ENCODE measurements at places on chromosomes 11 and 22. TPM values are rescaled to one million over a fixed set of nuclear protein-coding genes. Genes with fewer than 3 reads are reported as not detected.

The APOL3 gene
- 1.2 TPM for total RNA-seq

The KCNK4 gene
- 0.36 TPM for total RNA-seq

The LRRC56 gene
- 2.6 TPM for total RNA-seq

The DDIAS gene
- total RNA-seq = 11.2 TPM

The RIN1 gene
- 4.8 TPM for total RNA-seq

The LRRC32 gene
- total RNA-seq = 22.0 TPM

The CYTH4 gene
- 0.33 TPM for total RNA-seq

DNA sequence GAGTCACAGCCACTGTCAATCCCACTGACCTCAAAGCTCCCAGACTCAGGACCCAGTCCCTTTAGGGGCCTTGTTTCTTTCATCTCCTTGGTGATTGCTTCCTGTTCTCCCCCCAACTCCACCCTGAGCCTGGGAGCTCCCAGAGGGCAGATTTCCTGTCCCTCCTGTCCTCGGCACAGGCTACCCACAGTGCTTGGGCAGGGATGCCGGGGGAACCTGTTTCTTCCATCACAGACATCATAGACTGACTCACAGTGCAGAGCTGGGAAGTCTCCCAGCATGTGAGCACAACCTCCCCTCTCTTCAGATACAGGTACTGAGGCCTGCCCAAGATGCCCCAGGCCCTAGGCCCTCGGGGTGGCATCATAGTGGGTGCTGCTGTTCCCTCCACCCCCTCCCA is 16.6 kb downstream of the TRIM29 start:
- no peak overlapping the region for H3K4me3 ChIP-seq
- no peak overlapping the region for H3K27ac ChIP-seq
- H3K36me3 ChIP-seq = no peaks in the 10 kb centered on the region
- H3K27me3 ChIP-seq = peaks cover 21% of the 10 kb centered on the region
- H3K4me1 ChIP-seq = peaks cover 3% of the 10 kb centered on the region
- no peak for DNase-seq

DNA sequence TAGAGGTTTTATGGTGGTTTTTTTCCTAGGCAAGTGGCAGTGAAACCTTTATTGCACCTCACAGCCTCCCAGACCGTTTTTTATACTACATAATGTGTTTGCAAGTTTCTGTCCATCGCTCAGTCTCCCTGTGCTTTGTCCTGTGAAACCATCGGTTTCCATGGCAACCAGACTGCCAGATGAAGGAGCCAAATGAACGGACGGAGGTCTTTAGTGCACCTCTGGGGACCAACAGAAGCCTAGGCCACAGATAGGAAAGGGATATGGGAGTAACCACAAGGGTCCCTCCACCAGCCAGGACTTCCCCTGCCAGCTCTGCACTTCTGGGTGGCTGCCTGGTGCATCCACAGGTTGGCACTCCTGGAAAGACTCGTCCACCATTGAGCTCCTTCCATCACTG is 165.0 kb downstream of the CHST1 start:
- no peak overlapping the region for H3K27ac ChIP-seq
- H3K4me1 ChIP-seq = peaks cover 7% of the 10 kb centered on the region
- H3K4me3 ChIP-seq = no peak overlapping the region
- peaks cover 3% of the 10 kb centered on the region for H3K27me3 ChIP-seq
- H3K36me3 ChIP-seq = no peaks in the 10 kb centered on the region

- H3K4me3 ChIP-seq = no peak overlapping the region
- peaks cover 5% of the 10 kb centered on the region for H3K27me3 ChIP-seq
- no peak for DNase-seq
These were observed 4.0 kb downstream of the JRKL start for GRCh38 chr11:96393753-96394348.

DNA sequence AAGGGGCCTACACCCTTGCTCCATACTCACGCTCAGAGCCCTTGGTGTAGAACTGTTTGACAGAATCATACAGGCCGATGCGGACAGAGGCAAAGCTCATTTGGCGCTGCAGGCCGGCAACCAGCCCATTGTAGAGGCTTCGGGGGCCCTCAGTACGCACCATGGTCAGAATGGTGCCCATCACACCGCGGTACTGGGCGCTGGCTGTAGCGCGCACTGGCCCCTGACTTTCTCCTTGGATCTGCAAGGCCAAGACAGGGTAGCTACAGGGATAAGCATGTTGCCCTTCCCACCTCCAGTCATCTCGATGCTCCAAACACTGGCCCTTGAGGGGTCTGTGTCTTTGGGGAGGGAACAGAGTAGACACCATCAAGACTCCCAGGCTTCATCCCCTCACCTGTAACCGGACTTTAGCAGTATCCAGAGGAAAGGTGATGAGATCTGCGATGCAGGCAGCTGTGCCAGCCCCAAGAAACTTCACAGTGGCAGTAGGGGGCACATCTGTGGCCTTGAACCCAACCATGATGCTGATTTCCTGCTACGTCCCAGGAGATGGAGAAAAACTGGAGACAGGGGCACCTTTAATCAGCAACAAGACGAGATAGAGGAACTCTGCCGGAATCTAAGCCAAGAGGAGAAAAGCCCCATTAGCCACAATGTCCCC is 4.7 kb downstream of the UCP2 start:
- H3K36me3 ChIP-seq = peaks cover 12% of the 10 kb centered on the region
- no peak overlapping the region for H3K4me3 ChIP-seq
- H3K27ac ChIP-seq = no peak overlapping the region
- peaks cover 25% of the 10 kb centered on the region for H3K4me1 ChIP-seq

- peaks cover 15% of the 10 kb centered on the region for H3K4me1 ChIP-seq
- H3K27ac ChIP-seq = peak overlapping the region; percentile 49
- H3K36me3 ChIP-seq = no peaks in the 10 kb centered on the region
- H3K27me3 ChIP-seq = peaks cover 7% of the 10 kb centered on the region
These were observed 48.3 kb downstream of the FAM83F start for GRCh38 chr22:40043081-40043480.

- no peak for DNase-seq
- peaks cover 10% of the 10 kb centered on the region for H3K27me3 ChIP-seq
- no peak overlapping the region for H3K4me3 ChIP-seq
These were observed 9.5 kb upstream of the GNAZ start for GRCh38 chr22:23060612-23061400.

DNA sequence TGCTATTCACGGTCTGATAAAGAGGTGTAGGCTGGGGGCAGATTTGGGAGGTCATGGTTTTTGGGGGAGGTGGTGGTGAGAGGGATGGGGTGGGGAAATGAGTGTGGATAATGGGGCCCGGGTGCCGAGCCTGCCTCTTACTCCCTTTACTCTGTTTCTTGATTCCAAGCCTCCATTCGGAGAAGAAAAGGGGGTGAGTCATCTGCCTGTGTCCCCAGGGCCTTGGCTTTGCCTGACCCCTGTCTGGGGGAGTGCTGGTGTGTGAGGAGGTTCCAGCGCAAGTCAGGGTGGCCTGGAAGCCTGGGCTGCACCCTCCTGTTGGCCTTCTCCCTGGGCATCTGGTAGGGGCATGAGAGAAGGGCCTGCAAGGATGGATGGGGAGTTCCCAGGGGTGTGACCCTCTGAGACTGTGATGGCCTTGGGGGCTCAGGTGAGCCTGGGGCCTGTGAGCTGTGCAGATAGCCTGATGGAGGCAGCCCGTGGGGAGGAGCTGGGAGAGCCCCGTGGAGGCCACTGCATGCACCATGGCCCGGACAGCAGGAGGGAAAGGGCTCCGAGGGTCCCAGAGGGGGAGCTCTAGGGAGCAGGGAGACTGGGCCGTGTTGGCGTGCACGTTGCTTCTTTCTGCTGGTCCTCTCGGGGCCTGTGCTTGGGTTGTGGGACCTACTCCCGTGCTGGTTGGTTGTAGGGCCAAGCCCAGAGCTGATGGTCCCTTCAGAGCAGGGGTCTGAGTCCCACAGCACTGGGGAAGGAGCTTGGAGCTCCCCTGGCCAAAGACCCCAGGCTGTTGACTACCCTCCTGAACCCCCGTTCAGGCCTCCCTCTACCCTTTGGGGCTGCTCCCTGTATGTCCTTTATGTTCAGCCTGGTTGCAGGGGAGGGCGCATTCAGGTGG is 26.3 kb upstream of the ACR start:
- no peak overlapping the region for H3K27ac ChIP-seq
- peaks cover 56% of the 10 kb centered on the region for H3K27me3 ChIP-seq
- H3K4me3 ChIP-seq = peak overlapping the region; percentile 87
- peaks cover 24% of the 10 kb centered on the region for H3K4me1 ChIP-seq
- H3K36me3 ChIP-seq = peaks cover 60% of the 10 kb centered on the region

GRCh38 chr22:42805998-42806830 is 50.9 kb downstream of the ARFGAP3 start:
- peaks cover 4% of the 10 kb centered on the region for H3K27me3 ChIP-seq
- H3K27ac ChIP-seq = peak overlapping the region; percentile 93
- peaks cover 15% of the 10 kb centered on the region for H3K36me3 ChIP-seq
- DNase-seq = no peak

DNA sequence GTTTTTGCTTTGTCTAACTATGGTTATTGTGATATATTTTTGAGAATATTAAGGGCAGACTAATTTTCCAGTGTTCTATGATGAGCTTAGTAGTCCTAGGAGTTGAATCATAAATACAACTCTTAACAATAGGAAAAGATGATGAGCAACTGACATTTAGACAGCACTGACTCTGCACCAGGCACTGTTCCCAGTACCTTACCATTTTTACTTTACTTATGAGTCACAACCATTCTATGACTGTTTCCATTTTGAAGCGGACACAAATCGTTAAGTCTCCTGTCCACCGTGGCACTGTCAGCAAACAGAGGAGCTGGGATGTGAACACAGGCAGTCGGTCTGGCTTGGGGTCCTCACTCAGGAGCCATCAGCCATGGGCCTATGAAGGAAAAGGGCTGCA is 3.4 kb upstream of the SCGB2A2 start:
- H3K4me1 ChIP-seq = no peaks in the 10 kb centered on the region
- no peak overlapping the region for H3K27ac ChIP-seq
- no peak overlapping the region for H3K4me3 ChIP-seq
- no peaks in the 10 kb centered on the region for H3K36me3 ChIP-seq
- DNase-seq = no peak
- H3K27me3 ChIP-seq = peaks cover 5% of the 10 kb centered on the region

- no peak for DNase-seq
- no peak overlapping the region for H3K27ac ChIP-seq
- H3K4me3 ChIP-seq = no peak overlapping the region
- H3K27me3 ChIP-seq = peaks cover 2% of the 10 kb centered on the region
- H3K36me3 ChIP-seq = peaks cover 3% of the 10 kb centered on the region
These were observed 9.2 kb downstream of the APOA4 start for GRCh38 chr11:116813781-116814471.

DNA sequence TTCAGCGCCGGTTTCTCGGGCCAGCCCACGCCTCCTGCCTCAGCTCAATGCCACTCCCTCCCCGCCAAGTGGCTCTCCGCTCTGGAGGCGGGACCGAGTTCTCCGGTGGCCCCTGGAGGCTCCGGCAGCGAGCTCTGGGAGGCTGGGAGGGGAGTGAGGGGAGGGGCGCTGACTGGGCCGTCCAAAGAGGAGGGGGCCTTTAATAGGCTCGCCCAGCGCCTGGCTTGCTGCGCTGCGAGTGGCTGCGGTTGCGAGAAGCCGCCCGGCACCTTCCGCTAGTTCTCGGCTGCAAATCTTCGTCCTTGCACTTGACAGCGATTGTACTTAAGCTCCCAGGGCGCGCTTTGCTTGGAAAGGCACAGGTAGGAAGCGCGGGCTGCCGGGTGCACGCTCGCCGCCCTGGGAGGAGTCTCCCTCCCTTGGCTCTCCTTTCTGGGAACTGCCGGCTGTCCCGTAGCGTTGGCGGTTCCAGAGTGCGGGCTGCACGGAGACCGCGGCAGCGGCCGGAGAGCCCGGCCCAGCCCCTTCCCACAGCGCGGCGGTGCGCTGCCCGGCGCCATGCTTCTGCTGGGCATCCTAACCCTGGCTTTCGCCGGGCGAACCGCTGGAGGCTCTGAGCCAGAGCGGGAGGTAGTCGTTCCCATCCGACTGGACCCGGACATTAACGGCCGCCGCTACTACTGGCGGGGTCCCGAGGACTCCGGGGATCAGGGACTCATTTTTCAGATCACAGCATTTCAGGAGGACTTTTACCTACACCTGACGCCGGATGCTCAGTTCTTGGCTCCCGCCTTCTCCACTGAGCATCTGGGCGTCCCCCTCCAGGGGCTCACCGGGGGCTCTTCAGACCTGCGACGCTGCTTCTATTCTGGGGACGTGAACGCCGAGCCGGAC is at the start of gene ADAMTS15:
Gene ADAMTS15 (plus strand): TSS at position 230 of the 894 bp plus-strand sequence. CDS start 329 bp downstream, at position 559.
- peaks cover 12% of the 10 kb centered on the region for H3K27me3 ChIP-seq
- peak; percentile 75 for DNase-seq
- peaks cover 14% of the 10 kb centered on the region for H3K4me1 ChIP-seq
- H3K36me3 ChIP-seq = no peaks in the 10 kb centered on the region
- no peak within 1 kb of the TSS for H3K27ac ChIP-seq
- peak within 1 kb of the TSS; percentile 90 for H3K4me3 ChIP-seq

GRCh38 chr11:19541521-19542049 is 171.1 kb upstream of the NAV2 start:
- DNase-seq = no peak
- peaks cover 2% of the 10 kb centered on the region for H3K27me3 ChIP-seq
- H3K4me1 ChIP-seq = no peaks in the 10 kb centered on the region
